ENCODE measurements at places on chromosomes 3 and 15.

- no peak for DNase-seq
Observed at GRCh38 chr3:13484851-13485590, 4.9 kb downstream of the HDAC11 start.

- DNase-seq = no peak
Observed at GRCh38 chr3:45612138-45612537, 17.6 kb downstream of the LIMD1 start.

GRCh38 chr15:95760508-95760907 lies 570.0 kb upstream of the NR2F2 start:
- DNase-seq = no peak

- no peak for DNase-seq
Observed at GRCh38 chr3:88075497-88075896, 16.4 kb downstream of the ZNF654 start.

GRCh38 chr3:149647285-149647684 lies 10.5 kb downstream of the WWTR1 start:
- no peak for DNase-seq

DNA sequence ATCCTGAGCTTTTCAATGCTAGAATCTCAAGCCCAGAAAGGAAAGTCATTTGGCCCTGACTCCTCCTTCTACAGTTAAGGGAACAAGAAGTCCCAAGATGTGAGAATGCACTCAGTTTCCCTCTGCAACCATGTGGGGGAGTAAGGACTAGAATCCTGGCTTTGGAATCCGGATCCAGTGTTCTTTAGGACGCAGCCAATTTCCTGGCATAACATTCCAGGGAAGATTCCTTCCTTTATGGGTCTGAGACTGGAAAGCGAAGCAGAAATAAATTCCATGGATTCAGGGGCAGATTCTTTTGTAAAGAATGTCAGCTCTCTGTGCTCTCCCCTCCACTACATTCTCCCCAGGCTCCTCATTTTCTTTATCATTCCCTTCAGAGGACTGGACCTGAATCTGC lies 151.8 kb upstream of the SOX14 start:
- no peak for DNase-seq

GRCh38 chr3:83649692-83650091 lies 1309.1 kb upstream of the CADM2 start:
- no peak for DNase-seq

- DNase-seq = no peak
Observed at GRCh38 chr3:187900993-187901755, 155.9 kb upstream of the BCL6 start.

- DNase-seq = no peak
Observed at GRCh38 chr3:3180456-3180855, 965 bp upstream of the CRBN start.

DNA sequence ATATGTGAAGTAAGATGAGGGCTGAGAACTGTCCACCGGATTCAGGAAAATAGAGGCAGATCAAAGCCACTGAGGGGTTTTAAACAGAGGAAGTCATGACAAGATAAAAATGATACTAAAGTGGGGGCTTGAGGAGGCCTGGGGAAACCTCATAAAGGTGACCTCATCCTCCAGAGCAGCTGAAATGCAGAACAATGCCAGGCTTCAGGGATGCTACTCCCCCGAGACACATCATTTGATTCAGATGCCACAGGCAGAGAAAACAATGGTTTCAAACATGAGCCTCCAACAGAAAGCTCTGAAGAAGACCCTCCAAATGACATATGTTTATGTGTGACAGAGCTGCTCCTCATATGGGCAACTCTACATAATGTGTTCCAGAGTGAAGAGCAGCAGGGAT lies 6.4 kb downstream of the CFAP20DC start:
- DNase-seq = no peak

GRCh38 chr3:190122198-190122771 lies 1.6 kb upstream of the P3H2 start:
- DNase-seq = no peak

- DNase-seq = no peak
Observed at GRCh38 chr3:473033-473800, 276.7 kb downstream of the CHL1 start.

DNA sequence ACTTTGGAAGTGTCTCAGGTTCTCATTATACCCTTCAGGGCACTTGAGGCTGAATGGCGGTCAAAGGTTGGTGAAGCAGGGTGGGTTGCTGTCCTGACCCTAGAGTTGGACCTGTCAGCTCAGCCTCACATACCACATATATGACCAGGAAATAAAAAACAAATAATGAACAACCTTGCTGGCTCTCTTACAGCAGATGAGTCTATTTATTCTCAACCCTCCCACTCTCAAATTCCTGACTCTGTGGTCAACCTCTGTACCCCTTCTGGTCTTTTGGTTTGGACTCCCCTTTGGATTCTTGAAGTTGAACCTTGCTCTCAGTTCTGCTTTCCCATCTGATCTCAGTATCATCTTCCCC lies 16.9 kb downstream of the PPP2R3A start:
- DNase-seq = no peak

DNA sequence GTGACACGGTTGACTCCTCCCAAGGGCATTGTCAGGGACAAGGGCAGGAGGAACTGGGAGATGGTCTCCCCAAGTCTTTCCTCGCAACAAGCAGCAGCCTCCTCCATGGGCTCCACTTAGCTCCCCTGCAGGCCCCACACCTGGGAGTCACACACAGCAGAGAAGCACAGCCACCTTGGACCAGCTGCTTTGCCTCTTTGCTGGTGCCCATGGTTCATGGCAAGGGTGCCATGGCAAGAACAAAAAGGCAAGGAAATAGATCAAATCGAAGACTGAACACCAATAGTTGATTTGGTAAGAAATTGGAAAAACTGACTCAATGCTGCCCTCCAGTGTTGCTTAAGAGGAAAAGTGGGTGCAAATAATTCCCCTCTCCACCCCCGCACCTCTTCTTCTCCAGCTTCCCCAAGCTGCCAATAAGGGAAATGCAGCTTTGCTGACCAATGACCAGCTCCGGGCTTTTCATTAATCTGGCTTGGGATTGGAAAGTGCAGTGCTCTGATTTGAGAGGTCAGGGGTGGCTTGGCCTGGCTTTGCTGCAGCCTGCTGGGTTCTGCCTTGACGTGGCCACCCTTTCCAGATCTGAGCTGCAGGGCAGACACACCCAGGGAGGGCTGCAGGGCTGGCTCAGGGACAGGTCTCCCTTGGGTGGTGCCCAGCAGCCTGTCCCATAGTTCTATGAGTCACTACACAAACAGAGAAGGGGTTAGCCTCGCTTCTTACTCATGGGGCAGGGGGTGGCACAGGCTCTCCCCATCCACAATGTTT lies 162.0 kb downstream of the KLF13 start:
- peak; percentile 92 for DNase-seq

DNA sequence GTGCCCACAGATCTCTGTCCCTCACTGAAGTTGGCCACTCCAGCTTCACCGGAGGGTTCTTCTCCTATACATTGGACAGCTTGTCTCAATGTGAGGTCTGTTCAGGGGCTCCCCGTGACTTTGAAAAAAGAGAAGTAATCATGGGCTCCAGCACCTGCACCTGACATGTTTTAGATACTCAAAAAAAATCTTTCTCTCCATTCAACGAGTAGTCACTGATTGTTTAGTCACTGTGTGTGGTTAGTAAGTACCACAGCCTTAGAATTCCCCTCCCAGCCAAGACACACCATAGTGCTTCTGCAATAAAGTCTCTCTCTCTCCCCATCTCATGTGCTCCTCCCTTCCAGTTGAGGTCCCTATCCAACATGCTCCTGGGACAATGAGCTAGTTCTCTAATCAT lies 18.6 kb downstream of the CCR9 start:
- DNase-seq = no peak

GRCh38 chr3:44648564-44649229 lies at the start of gene ZNF35:
TSS of gene ZNF35 (plus strand) at chr3:44648732. CDS start at chr3:44651068, 2,336 bp downstream.
- no peak for DNase-seq

DNA sequence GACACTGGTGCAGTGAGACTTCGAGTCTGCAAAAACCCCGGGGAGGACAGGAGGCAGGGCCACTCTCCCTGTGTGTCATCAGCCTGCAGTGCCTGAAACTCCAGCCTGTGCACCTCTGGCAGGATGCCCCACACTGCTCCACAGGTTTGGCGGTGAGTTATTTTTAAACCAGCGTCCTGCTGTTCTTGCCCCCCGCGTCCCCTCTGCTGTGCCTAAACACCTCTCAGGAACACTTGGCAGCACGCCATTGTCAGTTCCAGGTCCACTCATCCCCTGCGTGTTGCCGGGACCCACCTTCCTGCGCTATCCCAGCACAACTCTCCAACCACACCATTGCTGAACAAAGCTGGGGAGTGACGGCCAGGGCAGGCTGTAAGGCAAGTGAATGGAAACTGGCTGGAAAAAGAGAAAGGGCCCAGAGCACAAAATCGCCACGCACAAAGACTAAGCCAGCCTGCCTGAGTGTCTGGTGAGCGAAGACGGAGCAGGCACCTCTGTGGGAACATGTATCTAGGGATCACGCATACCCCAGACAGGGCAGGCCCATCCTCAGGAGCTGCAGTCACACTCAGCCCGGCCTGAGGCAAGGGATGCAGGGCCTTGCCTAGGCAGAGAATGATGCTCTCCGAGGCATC lies 3.1 kb upstream of the PLA2G4F start:
- DNase-seq = no peak

DNA sequence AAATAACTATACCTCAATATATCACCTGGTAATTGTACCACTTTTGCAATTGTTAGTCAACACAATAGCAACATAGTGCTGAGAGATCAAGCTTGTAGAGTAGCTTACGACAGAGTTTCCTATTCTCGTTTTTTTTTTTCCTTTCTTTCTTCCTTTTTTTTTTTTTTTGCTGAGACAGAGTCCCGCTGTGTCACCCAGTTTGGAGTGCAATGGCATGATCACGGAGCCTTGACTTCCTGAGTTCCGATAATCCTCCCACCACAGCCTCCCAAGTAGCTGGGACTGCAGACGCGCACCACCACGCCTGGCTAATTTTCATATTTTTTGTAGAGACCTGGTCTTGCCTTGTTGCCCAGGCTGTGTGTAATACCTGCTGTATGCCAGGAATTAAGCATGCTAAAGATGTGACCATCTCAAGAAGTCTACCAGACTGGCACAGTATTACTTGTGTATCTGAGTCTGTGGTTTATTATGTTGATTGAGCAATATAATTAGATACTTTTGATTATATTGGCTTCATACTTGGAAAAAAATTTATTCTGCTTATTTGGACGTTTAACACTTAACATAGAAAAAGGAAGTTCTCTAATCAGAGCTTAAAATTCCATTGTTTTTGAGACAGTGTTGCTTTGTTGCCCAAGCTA lies 3.0 kb downstream of the SELENOT start:
- DNase-seq = no peak

GRCh38 chr3:149087208-149087607 lies 875 bp upstream of the HLTF start:
- no peak for DNase-seq

DNA sequence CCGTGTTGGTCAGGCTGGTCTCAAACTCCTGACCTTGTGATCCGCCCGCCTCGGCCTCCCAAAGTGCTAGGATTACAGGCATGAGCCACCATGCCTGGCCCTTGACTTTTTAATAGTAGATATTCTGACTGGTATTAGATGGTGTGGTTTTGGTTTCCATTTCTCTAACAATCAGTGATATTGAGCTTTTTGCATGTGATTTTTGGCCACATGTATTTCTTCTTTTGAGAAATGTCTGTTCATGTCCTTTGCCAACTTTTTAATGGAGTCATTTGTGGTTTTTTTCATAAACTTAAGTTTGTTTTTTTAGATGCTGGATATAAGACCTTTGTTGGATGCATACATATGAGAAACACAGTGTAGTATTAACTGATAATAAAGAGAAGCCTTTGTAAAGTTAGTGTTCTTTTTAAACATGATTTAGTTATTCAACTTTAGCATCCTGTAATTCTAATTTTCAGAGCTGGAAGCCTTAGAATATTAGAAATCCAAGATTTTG lies 280.8 kb downstream of the RBMS3 start:
- DNase-seq = no peak

GRCh38 chr3:4900298-4900697 lies 78.9 kb upstream of the BHLHE40 start:
- no peak for DNase-seq

GRCh38 chr15:75644376-75644775 lies 3.3 kb upstream of the SNX33 start:
- no peak for DNase-seq

GRCh38 chr3:10238345-10239183 lies 9.7 kb upstream of the TATDN2 start:
- no peak for DNase-seq

GRCh38 chr3:155149494-155149893 lies 69.4 kb downstream of the MME start:
- no peak for DNase-seq

DNA sequence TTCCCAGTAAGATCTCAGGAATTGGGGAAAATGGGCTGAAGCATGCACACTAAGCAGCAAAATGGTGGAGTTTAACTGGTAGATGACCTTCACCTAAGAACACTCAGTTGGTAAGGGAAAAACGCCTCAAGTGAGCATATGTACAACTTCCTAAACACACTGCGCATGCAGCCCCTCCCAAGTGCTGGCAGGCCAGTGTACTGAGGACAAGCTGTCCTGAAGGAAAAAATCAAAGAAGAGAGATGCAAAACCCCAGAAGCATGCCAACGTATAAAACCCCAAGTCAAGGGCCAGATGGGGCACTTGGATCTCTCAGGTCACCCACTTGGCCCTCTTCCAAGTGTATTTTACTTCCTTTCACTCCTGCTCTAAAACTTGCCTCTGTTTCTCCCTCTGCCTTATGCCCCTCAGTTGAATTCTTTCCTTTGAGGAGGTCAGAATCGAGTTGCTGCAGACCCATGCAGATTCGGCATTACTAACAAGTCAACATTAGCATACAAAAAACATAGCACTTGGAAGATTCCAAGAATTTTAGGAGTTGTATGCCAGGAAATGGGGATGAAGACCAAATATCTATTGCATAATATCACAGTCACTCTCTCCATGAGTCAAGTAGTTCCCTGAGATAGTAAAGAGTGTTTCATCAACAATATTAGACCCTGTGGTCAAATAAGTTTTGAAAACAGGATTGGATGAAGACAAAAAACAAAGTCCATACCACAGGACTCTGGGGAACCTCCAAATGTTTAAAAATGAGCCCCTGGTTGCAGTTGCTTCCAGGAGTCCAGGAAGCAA lies 10.8 kb upstream of the FYCO1 start:
- DNase-seq = no peak

- no peak for DNase-seq
Observed at GRCh38 chr15:48967336-48967735, 3.6 kb upstream of the SHC4 start.
